ENCODE measurements at places on chromosomes 3 and 15. TPM values are rescaled to one million over a fixed set of nuclear protein-coding genes. Genes with fewer than 3 reads are reported as not detected.
A peak's percentile ranks its signal among the peaks of the same experiment; 100 is the strongest.

- H3K36me3 ChIP-seq: no peaks in the 10 kb centered on the region
- H3K4me1 ChIP-seq: no peaks in the 10 kb centered on the region
- no peak for DNase-seq
- no peak overlapping the region for H3K27ac ChIP-seq
- H3K4me3 ChIP-seq: no peak overlapping the region
Measured at GRCh38 chr3:127518456-127519081, 72.0 kb downstream of the TPRA1 start.

- H3K36me3 ChIP-seq: no peaks in the 10 kb centered on the region
- H3K27ac ChIP-seq: peak overlapping the region; percentile 79
- peak; percentile 16 for DNase-seq
- H3K4me3 ChIP-seq: peak overlapping the region; percentile 8
- peaks cover 64% of the 10 kb centered on the region for H3K4me1 ChIP-seq
Measured at GRCh38 chr15:39128746-39129145, 452.1 kb upstream of the THBS1 start.

- no peak overlapping the region for H3K4me3 ChIP-seq
- H3K27ac ChIP-seq: no peak overlapping the region
Measured at GRCh38 chr3:182331341-182331740, 462.0 kb upstream of the ATP11B start.

CFAP20DC gene
- polyA plus RNA-seq: not detected

- H3K4me1 ChIP-seq: no peaks in the 10 kb centered on the region
- no peaks in the 10 kb centered on the region for H3K27me3 ChIP-seq
- H3K36me3 ChIP-seq: no peaks in the 10 kb centered on the region
- H3K27ac ChIP-seq: no peak overlapping the region
- H3K4me3 ChIP-seq: no peak overlapping the region
Measured at GRCh38 chr3:42459151-42459550, 43.3 kb upstream of the VIPR1 start.

ESYT3 gene
- 1.6 TPM for polyA plus RNA-seq

DNA sequence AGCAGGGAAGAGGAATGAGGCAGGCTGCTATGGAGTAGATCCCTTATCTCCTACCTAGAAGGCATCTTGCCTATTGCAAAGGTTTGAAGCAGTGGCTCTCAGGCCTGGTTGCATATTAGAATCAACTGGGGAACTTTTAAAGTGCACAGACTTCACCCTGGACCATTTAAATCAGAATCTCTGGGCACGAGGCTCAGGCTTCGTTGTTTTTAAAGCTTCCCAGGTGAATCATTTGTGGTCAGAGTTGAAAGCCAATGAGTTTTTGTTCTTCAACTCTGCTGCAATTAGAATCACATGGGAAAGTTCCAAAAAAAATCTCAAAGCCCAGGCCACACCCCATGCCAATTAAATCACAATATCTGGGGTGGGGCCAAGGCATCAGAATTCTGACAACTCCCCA lies 773.1 kb downstream of the AGBL1 start:
- H3K36me3 ChIP-seq: no peaks in the 10 kb centered on the region
- no peak overlapping the region for H3K27ac ChIP-seq
- DNase-seq: no peak
- no peaks in the 10 kb centered on the region for H3K4me1 ChIP-seq

DNA sequence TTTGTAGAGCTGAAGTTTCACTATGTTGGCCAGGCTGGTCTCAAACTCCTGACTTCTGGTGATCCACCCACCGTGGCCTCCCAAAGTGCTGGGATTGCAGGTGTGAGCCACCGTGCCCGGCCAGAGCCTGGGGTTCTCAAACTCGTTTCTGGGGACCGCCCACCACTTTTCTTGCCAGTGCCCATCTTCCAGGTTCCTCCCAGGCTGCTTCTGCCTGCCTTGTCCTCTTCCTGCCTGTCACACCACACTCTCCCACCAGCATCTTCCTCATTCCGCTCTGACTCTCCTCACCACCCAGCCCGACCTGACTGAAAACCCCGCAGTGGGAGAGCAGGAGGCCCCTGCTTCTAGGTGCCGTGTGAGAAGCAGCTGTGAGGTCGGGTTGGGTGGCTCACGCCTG lies 3.1 kb upstream of the DYNLT2B start:
- no peaks in the 10 kb centered on the region for H3K36me3 ChIP-seq
- no peak overlapping the region for H3K27ac ChIP-seq
- no peak for DNase-seq

GRCh38 chr15:60831540-60831939 lies 352.6 kb upstream of the ICE2 start:
- H3K27ac ChIP-seq: no peak overlapping the region
- no peaks in the 10 kb centered on the region for H3K4me1 ChIP-seq
- H3K36me3 ChIP-seq: no peaks in the 10 kb centered on the region
- no peak overlapping the region for H3K4me3 ChIP-seq

GP9 gene
- polyA plus RNA-seq: not detected

DNA sequence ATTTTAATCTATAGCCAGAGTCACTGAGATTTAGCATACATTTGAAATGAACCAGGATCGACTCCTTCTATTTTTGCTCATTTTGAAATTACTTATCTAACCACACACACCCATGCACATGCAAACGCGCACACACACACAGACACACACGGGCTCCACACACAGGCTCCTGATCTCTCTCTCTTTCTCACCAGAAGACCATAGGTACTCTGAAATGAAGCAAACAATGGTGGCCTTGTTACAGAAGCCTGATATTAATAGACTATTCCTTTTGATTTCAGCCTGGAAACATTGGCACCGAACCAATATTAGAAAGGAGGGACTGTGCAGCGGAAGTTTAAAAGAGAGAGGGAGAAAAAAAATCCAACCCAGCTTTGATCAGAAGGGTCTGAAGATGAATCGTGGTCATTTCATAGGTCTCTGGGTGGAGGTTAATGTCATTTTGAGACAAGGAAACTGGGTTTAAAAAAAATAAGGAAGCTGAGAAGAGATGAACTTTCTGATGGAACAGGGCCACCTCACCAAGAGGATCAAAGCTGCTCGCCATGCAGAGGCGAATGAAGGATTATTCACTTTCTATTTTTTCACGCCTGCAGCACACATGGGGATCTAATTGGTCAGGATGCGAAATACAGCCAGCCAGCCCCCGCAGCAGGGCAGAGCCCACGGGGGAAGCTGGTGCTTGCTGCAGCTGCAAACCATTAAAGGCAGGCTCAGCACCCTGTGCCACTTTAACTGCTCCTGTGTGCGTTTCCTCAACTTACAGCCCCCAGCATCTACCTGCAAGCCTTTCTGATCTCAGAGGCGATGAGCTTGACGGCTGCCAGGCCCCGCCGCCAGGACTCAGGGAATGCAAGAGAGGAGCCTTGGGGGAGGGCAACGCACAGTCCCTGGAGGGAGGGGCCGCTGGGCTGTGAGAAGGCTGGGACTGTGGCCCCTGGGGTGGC lies 88.8 kb downstream of the HES1 start:
- DNase-seq: no peak
- no peak overlapping the region for H3K27ac ChIP-seq
- peaks cover 32% of the 10 kb centered on the region for H3K27me3 ChIP-seq
- no peaks in the 10 kb centered on the region for H3K36me3 ChIP-seq
- no peak overlapping the region for H3K4me3 ChIP-seq
- H3K4me1 ChIP-seq: no peaks in the 10 kb centered on the region

SEMA4B gene
- polyA plus RNA-seq: 31.8 TPM

DNA sequence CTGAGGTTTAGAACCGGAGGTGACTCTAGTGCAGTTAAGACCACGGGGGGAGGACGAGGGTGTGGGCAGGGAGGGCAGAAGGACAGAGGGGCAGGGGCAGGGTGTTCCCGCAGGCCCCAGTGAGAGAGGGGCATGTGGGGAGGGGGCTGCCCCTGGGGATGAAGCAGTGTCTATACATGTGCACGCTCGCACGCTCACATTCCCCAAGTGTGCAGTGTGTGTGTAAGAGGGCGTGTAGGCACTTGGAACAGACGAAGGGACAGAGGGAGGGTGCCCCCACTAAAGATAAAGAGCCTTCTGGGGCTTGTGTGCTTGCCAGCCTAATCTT lies 69.5 kb upstream of the MEF2A start:
- peak overlapping the region; percentile 64 for H3K4me3 ChIP-seq
- H3K27ac ChIP-seq: peak overlapping the region; percentile 60
- no peaks in the 10 kb centered on the region for H3K36me3 ChIP-seq
- no peak for DNase-seq

- H3K4me3 ChIP-seq: no peak overlapping the region
- H3K27ac ChIP-seq: no peak overlapping the region
- H3K27me3 ChIP-seq: no peaks in the 10 kb centered on the region
- H3K4me1 ChIP-seq: peaks cover 7% of the 10 kb centered on the region
- H3K36me3 ChIP-seq: no peaks in the 10 kb centered on the region
- DNase-seq: peak; percentile 4
Measured at GRCh38 chr3:146277953-146278631, 27.2 kb upstream of the PLSCR4 start.

DNA sequence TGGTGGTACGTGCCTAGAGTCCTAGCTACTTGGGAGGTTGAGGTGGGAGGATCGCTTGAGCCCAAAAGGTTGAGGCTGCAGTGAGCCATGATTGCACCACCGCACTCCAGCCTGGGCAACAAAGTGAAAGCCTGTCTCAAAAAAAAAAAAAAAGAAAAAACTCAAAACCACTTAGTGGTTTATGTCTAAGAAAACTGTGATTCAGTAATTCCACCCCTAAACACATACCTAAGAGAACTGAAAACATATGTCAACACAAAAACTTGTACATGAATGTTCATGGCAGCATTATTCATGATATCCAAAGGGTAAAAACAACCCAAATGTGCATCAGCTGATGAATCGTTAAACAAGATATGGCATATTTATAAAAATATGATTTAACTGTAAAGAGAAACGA lies 14.3 kb downstream of the SPG21 start:
- no peaks in the 10 kb centered on the region for H3K27me3 ChIP-seq
- peaks cover 51% of the 10 kb centered on the region for H3K36me3 ChIP-seq
- no peaks in the 10 kb centered on the region for H3K4me1 ChIP-seq
- H3K27ac ChIP-seq: no peak overlapping the region

DNA sequence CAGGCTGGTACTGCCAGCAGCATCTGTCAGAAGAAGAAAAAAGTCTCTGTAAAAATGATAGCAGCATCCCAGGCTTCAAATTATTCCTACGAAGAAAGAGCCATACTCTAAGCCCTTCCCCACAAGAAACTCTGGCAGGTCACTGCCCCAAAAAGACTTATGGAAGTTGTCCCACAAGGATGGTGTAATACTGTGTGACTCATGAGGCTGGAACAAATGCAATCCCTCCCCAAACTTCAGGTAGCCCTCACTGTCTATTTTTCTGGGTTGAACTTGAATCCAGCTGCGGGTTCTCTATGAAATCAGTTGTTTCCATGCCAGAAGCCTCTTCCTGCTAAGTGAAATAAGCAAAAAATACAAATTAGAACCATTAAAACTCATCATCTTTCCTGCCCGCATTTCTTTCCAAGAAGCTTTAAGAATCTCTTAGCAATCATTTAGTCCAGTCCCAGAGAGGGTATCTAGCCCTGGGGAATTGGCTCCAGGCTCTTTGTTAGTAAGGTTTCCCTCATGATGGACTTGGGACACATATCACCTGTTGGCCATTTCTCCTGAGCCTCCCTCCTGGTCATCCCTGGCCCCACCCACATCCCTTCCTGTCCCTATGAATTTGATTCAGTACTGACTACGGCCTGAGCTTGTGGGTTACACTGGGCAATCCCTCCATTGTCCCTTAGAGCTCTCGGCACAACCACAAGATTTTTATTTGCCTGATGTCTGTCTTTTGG lies 51.7 kb downstream of the FAM174B start:
- H3K27ac ChIP-seq: no peak overlapping the region
- no peaks in the 10 kb centered on the region for H3K27me3 ChIP-seq
- H3K36me3 ChIP-seq: no peaks in the 10 kb centered on the region
- no peak for DNase-seq

- no peak overlapping the region for H3K4me3 ChIP-seq
- H3K27ac ChIP-seq: no peak overlapping the region
- no peaks in the 10 kb centered on the region for H3K4me1 ChIP-seq
- H3K27me3 ChIP-seq: no peaks in the 10 kb centered on the region
Measured at GRCh38 chr3:116087426-116087825, 357.9 kb downstream of the LSAMP start.

DNA sequence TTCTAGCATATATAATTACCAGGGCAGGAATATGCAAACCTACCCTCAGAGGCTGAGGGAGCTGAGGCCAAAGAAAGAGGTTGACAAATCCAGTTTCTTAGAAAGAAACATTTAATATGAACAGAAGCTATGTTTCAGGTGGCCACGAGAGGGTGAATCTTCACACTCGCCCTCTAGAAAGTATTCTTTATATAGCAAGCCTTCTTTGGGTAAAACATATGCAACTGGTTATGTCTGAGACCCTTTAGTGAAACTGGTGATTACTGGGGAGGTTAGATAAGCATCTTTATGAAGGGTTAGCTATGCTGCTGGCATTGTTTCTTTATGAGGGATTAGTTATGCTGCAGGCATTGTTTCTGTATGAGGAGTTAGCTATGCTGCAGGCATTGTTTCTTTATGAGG lies 50.7 kb upstream of the GOLGA6L2 start:
- H3K4me3 ChIP-seq: no peak overlapping the region
- H3K27me3 ChIP-seq: no peaks in the 10 kb centered on the region
- no peak overlapping the region for H3K27ac ChIP-seq
- no peaks in the 10 kb centered on the region for H3K36me3 ChIP-seq
- no peak for DNase-seq

- H3K4me1 ChIP-seq: peaks cover 22% of the 10 kb centered on the region
- H3K27ac ChIP-seq: peak overlapping the region; percentile 87
- H3K36me3 ChIP-seq: peaks cover 27% of the 10 kb centered on the region
Measured at GRCh38 chr15:92949604-92950249, 49.6 kb downstream of the CHD2 start.

GRCh38 chr15:63350178-63350621 lies 31.4 kb downstream of the CA12 start:
- H3K4me3 ChIP-seq: no peak overlapping the region
- H3K4me1 ChIP-seq: peaks cover 16% of the 10 kb centered on the region
- no peaks in the 10 kb centered on the region for H3K27me3 ChIP-seq

CYP8B1 gene
- polyA plus RNA-seq: 2.8 TPM

- DNase-seq: peak; percentile 28
- H3K4me1 ChIP-seq: peaks cover 9% of the 10 kb centered on the region
- H3K27ac ChIP-seq: no peak overlapping the region
- H3K4me3 ChIP-seq: no peak overlapping the region
- no peaks in the 10 kb centered on the region for H3K36me3 ChIP-seq
Measured at GRCh38 chr15:93035953-93036810, 52.8 kb downstream of the RGMA start.

DNA sequence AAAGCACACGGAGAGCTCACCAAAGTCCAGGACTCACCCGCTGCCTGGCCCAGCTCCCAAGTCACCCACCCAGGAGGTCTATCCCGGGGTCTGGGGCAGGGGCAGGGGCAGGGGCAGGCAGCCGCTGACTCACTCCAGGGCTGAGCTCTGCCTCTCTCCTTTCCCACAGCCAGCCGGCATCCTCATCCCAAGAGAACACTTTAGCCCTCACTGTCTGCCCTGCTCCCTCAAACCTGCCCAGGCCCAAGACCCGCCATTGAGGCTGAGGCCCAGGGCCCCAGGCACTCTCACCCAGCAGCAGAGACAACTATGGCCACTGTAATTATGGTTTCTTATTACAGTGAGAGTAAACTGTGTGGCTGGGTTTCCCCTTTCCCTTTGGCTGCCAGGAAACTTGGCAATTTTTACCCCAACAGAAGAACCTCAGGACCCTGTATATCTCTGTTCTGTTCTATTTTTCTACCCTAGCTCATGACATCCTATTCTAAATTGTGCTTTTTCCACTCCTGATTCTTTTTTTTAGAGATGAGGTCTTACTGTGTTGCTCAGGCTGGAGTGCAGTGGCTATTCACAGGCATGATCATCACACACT lies 53.0 kb downstream of the IQSEC1 start:
- DNase-seq: no peak
- H3K27me3 ChIP-seq: no peaks in the 10 kb centered on the region

All from HepG2 (cell line).